ENCODE measurements at places on chromosomes 3 and 15. TPM values are rescaled to one million over a fixed set of nuclear protein-coding genes. Genes with fewer than 3 reads are reported as not detected.

- no peak overlapping the region for H3K27ac ChIP-seq
- no peaks in the 10 kb centered on the region for H3K27me3 ChIP-seq
- no peak for DNase-seq
- peaks cover 27% of the 10 kb centered on the region for H3K36me3 ChIP-seq
Observed at GRCh38 chr3:71195492-71195891, 388.0 kb downstream of the FOXP1 start.

DNA sequence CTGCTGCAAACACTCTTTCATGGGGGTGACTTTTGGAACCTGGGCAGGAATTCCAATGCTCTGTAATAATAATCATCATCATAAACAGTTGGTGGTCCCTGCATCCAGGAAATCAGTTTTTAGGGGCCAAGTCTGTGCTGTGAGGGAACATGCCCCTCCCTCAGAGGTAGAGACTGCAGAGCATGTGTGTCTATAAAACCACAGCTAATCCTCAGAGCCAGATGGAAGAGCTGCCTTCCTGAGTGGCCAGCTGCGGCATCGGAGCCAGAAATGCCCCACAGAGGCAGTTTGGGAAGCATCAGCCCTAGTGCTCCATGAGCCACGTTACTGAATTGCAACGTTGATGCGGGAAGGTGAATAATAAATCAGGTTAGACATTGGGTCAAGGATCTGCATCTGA, 12.9 kb upstream of the TPM1 start:
- no peak overlapping the region for H3K4me3 ChIP-seq
- no peak overlapping the region for H3K27ac ChIP-seq
- peaks cover 28% of the 10 kb centered on the region for H3K27me3 ChIP-seq
- no peaks in the 10 kb centered on the region for H3K4me1 ChIP-seq
- H3K36me3 ChIP-seq = no peaks in the 10 kb centered on the region

GRCh38 chr3:14725013-14725412, 50.1 kb downstream of the C3orf20 start:
- H3K27ac ChIP-seq = no peak overlapping the region
- H3K4me1 ChIP-seq = no peaks in the 10 kb centered on the region
- DNase-seq = no peak
- no peak overlapping the region for H3K4me3 ChIP-seq
- H3K36me3 ChIP-seq = no peaks in the 10 kb centered on the region

The RAB8B gene
- 52.2 TPM for total RNA-seq

GRCh38 chr3:179093807-179094206, 22.2 kb upstream of the ZMAT3 start:
- no peaks in the 10 kb centered on the region for H3K27me3 ChIP-seq
- DNase-seq = no peak
- no peak overlapping the region for H3K27ac ChIP-seq
- no peak overlapping the region for H3K4me3 ChIP-seq
- no peaks in the 10 kb centered on the region for H3K4me1 ChIP-seq

GRCh38 chr15:42679285-42680141, 57.4 kb downstream of the CDAN1 start:
- H3K36me3 ChIP-seq = peaks cover 4% of the 10 kb centered on the region
- H3K27me3 ChIP-seq = no peaks in the 10 kb centered on the region
- H3K4me1 ChIP-seq = no peaks in the 10 kb centered on the region
- DNase-seq = no peak
- no peak overlapping the region for H3K27ac ChIP-seq
- no peak overlapping the region for H3K4me3 ChIP-seq

The CACNA1D gene
- total RNA-seq = 0.33 TPM

The CD86 gene
- 0.63 TPM for total RNA-seq

The RTP1 gene
- total RNA-seq = not detected

The SLCO2A1 gene
- not detected for total RNA-seq

DNA sequence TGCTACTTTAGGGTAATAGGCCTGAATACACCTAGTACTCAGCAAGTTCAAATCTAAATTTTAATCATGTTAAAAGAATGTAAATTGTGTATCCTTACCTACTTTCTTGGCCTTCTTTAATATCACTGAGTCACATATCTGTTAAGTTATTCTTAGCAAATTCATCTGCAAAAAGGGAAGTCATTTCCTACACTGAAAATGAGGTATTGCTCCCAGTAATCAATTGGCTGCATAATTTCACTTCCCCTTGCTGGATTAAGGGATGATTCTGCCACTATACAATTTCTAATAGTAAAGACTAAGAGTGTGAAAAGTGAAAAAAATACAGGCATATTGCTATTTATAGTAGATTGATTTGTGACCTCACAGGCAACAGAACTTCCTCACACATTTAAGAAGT, 47.8 kb downstream of the CCDC54 start:
- no peak overlapping the region for H3K27ac ChIP-seq
- no peak overlapping the region for H3K4me3 ChIP-seq
- no peaks in the 10 kb centered on the region for H3K36me3 ChIP-seq
- no peaks in the 10 kb centered on the region for H3K27me3 ChIP-seq

DNA sequence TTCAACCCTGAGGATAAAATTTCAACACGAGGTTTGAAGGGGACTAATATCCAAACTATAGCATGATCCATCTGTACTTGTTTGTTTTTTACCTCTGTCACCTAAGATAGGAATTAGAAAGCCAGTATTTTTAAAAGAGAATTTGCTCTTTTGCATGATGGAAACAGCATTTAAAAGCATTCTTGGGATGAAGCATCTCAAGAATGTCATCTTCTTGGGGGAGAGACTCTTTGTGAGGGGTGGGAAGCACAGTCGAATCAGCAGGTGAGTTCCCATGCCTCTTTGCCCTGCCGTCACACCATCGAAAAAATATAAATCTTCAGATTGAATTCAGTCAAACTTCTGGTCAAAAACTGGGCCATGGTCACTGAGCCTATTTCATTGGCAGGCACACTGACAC, 55.3 kb upstream of the BCHE start:
- H3K27ac ChIP-seq = no peak overlapping the region

DNA sequence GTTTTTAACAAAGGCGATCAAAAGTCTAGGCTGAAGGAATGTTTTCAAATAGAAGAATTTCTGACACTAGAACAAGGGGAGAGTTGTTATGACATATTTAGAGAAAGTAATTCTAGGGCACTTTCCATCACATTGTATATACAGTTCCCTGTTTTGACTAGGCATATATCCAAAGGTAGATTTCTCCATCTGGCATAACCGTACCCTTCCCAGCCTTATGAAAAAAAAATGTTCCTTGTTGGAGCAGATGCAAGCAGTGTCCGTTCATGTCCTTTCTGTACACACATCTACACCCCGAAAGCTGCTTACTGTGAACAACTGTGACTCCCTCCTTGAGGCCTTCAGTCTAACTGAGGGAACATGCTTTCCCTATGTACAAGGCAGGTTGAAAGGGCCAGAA, 271.7 kb upstream of the GBE1 start:
- H3K4me1 ChIP-seq = no peaks in the 10 kb centered on the region
- H3K27me3 ChIP-seq = no peaks in the 10 kb centered on the region
- DNase-seq = no peak
- no peak overlapping the region for H3K4me3 ChIP-seq
- no peaks in the 10 kb centered on the region for H3K36me3 ChIP-seq

DNA sequence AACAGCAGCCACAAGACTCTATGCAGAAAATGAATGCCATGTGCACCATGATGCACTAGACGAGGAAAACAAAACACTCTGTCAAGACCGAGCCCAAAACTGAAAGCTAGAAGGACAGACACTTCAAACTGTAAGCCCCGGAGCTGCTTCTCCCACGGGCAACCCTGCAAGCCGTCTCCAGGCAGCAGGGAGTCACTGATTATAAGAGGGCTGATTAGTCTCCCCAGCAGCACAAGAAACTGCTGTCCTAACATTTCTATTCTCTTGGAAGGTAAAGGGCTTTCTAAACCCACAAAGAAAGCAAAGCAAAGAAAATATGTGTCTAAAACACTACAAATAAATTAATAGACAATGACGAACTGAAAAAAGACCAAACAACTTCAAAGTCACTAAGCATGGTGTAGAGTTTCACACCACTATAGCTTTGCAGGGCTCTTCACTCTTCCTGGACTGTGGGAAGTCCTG, 15.5 kb downstream of the TBC1D2B start:
- peak overlapping the region; percentile 11 for H3K4me3 ChIP-seq
- H3K27me3 ChIP-seq = no peaks in the 10 kb centered on the region
- H3K4me1 ChIP-seq = peaks cover 70% of the 10 kb centered on the region
- DNase-seq = no peak
- no peaks in the 10 kb centered on the region for H3K36me3 ChIP-seq

- peaks cover 13% of the 10 kb centered on the region for H3K27me3 ChIP-seq
- H3K36me3 ChIP-seq = no peaks in the 10 kb centered on the region
- no peak overlapping the region for H3K27ac ChIP-seq
- H3K4me1 ChIP-seq = no peaks in the 10 kb centered on the region
- no peak overlapping the region for H3K4me3 ChIP-seq
Observed at GRCh38 chr3:64491843-64492242, 196.0 kb downstream of the ADAMTS9 start.

The LRRN1 gene
- total RNA-seq = 2.4 TPM

DNA sequence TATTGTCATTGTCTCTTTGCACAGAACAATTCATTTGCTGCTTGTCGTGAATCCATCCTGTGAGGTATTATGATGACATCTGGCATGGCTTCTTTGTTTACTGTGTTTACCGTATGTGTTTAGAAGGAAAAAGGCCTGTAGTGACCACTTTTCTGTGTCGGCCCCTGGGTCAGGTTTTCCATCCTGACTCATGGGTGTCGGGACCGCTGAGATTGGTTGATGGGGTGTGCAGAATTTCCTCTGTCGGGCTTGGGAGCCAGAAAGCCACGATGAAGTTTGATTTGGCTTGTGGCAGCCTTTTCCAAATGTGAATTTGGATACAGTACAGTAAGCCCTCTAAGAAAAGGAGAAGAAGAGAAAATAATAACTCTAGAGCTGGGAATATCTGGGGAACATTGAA, 113.5 kb downstream of the FNDC3B start:
- no peak overlapping the region for H3K27ac ChIP-seq
- H3K27me3 ChIP-seq = no peaks in the 10 kb centered on the region
- no peaks in the 10 kb centered on the region for H3K36me3 ChIP-seq
- H3K4me3 ChIP-seq = no peak overlapping the region
- DNase-seq = no peak

The MYH15 gene
- 0.13 TPM for total RNA-seq

- H3K27me3 ChIP-seq = no peaks in the 10 kb centered on the region
- no peak overlapping the region for H3K4me3 ChIP-seq
- no peaks in the 10 kb centered on the region for H3K36me3 ChIP-seq
- H3K27ac ChIP-seq = no peak overlapping the region
- no peaks in the 10 kb centered on the region for H3K4me1 ChIP-seq
Observed at GRCh38 chr3:70086336-70086735, 86.8 kb downstream of the SAMMSON start.

DNA sequence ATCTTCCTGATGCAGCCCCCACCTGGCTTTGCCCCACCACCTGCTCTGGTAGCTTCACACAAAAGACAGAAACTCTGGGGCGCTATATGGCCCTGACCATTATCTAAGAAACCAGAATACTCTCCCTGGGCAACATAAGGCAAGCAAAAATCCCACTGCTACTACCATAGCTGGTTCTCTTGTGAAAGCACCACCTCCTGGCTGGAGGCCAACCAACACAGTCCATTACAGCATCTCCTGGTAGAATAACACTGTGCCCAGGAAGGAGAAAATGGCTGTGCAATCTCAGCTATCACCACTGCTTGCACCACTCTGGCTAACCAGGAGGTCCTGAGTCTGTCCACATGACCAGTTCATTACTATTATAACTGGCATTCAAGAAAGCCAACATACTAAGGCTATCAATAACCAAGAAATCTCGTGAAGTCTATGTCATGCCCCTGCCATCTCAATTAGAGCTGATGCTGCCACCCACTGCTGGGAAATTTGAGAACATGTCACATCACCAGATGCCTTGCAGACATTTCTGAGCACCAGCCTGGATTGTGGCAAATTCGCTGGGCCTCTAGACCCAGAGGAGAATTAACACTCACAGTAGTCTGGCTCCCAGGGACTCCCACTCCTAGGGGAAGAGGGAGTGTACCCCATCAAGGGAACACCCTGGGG, 1114.8 kb downstream of the ROBO2 start:
- no peak overlapping the region for H3K4me3 ChIP-seq
- no peak for DNase-seq
- H3K4me1 ChIP-seq = no peaks in the 10 kb centered on the region
- no peaks in the 10 kb centered on the region for H3K27me3 ChIP-seq

The EPHB3 gene
- 0.58 TPM for total RNA-seq

GRCh38 chr3:146895026-146895749, 290.0 kb upstream of the PLSCR5 start:
- H3K4me3 ChIP-seq = no peak overlapping the region
- no peak overlapping the region for H3K27ac ChIP-seq
- no peaks in the 10 kb centered on the region for H3K36me3 ChIP-seq

DNA sequence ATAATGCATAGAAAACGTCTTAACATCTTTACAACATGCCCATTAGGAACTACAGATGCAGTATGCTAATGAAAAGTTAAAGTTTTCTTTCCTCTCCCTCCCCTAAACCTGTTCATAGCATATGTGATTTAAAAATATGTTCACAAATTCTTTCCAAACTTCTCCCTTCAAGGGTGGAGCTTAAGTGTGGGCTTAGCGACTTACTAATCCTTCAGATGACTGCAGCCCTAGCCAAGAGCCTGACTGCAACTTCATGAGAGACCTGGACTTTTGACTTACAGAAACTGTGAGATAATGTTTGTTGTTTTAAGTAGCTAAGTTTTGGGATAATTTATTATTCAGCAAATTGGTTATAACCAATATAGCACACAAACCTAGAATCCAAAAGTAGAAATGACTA, 22.0 kb upstream of the ANXA2 start:
- H3K27me3 ChIP-seq = no peaks in the 10 kb centered on the region
- H3K36me3 ChIP-seq = peaks cover 9% of the 10 kb centered on the region
- DNase-seq = no peak

GRCh38 chr3:190989218-190989617, 126.7 kb upstream of the GMNC start:
- no peak overlapping the region for H3K27ac ChIP-seq
- DNase-seq = no peak
- H3K4me1 ChIP-seq = no peaks in the 10 kb centered on the region
- H3K36me3 ChIP-seq = no peaks in the 10 kb centered on the region

The SGO1 gene
- total RNA-seq = 0.60 TPM

DNA sequence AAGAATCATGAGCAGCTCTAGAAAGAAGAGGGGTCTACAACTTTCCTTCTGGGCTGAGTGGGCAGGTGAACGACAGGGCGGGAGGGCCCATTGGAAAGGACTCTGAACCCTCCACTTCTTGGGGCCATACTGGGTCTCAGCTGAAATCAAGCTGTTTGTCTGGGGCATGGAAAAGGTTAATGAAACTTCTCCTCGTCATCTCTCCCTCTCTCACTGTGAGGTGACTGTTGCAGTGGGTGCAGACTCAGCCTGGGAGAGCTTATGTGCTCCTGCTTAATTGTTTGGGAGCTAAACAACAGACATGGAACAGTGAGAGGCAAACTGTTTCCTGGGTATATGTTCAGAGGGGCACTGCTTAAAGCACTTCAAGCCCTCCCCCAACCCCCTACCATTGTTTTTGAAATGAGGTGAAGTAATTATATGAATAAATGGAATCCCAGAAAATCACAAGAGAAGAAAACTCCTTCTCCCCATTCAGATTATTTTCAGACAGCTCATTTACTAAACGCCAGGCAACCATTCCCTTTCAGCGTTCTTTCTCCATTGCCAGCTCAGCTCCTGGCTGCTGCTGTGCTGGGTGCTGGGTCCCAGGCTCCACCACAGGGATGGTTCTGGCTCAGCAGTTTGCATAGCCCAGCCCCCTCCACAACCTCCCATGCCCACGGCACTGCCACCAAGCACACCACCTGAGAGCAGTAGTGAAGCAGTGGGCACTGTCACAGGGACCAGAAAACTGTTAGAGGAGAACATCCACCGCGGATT, 444.9 kb upstream of the TBL1XR1 start:
- DNase-seq = no peak
- H3K27ac ChIP-seq = peak overlapping the region; percentile 74
- H3K36me3 ChIP-seq = no peaks in the 10 kb centered on the region

The CHRFAM7A gene
- total RNA-seq = 1.1 TPM

The CD200R1 gene
- 14.7 TPM for total RNA-seq

Data from T-cell (primary cell).